ENCODE measurements at places on chromosomes 3 and 15.

DNA sequence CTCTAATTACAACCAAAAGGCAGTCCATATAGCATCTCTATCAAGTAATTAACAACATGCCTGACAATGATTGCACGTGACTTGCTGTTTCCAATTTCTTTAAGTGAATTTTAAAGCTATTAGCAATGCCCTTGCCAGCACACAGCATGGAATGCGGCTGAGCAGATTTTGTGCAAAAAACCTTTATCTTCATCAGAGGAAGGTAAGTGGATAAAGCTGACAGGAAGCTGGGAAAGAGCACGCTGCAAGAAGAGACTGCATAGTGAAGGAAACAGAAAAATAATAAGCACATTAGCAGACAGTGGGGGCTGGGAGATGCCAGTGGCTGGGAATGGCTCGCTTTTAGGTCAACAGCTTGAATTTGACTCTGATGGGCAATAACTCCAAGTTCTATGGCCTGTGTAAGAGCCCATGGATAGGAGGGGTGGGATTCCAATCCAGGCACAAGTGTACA, 138.8 kb downstream of the PDZRN3 start:
- DNase-seq = no peak

- DNase-seq = no peak
Measured at GRCh38 chr15:25733856-25734679, 129.1 kb downstream of the ATP10A start.

DNA sequence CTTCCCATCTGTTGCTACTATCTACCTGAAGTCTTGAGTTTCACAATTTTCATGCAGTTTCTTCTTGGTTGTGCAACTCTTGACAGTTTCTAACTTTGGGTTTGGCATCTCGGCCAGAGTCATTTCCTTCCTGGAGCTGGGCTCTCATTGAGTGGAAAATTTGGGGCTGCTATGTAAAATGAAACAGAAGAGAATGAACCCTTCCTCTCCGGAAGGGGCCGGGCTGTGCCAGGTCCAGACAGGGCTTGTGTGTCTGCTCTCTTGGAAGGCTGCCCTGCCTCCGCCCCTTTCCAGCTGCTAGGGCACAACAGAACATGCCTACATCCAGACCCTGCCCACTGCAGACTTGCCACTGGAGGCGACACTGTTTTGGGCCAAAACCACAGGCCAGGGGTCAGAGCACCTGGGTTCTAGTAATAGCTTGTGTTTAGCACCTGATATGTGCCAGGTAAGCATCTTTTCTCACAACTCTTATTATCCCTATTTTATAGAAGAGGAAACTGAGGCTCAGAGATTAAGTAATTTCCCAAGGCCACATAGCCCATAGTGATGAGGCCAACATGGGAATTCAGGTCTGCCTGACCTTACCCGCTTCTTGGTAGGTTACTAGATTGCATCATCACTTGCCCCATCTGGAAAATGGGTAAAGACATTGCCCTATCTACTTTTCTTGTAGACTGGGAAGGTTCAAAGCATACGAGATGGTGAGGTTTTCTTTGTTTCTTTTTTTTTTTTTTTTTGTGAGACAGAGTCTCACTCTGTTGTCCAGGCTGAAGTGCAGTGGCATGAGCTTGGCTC, 25.0 kb downstream of the IRAK2 start:
- no peak for DNase-seq

GRCh38 chr3:141100112-141100511, 49.0 kb downstream of the SPSB4 start:
- DNase-seq = no peak

- no peak for DNase-seq
Measured at GRCh38 chr3:125356140-125357026, 18.7 kb downstream of the ZNF148 start.

DNA sequence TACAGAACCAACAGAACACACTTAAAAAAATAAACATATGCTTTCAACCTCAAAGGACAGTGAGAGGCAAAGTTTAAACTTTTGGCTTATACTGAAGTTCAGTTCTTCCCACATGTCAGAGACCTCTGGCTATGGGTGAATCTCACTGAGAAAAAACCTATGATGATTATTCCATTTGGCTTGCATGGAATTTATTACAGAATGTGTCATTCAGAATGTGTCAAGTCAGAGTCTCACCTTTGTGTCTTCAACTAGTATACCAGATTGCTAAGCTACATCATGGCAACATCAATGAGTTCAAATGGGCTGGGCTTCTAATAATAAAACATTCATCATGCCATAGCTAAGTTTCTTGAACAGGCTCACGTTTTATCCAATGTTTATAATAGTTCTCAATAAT, 987.0 kb downstream of the NTRK3 start:
- DNase-seq = no peak

DNA sequence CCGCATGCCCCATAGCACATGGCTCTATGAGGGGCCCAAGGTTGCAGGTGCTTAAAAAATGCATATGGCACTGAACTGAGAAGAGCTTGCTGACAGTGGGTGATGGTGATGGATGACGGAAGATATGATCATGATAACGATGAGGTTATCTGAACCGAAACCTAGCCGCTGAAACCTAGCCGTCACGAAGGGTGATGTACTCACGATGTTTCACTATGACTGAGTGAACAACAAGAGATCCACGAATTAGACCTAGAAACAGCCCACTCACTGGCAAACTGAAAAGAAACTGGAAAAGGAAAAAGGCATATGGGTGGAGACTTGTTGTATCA, 57.6 kb upstream of the BCL6 start:
- no peak for DNase-seq

GRCh38 chr3:149407898-149408297, 30.4 kb upstream of the TM4SF1 start:
- DNase-seq = no peak
